Activated CD8-positive, alpha-beta T cell treated with anti-CD3 and anti-CD28 coated beads, Interleukin-2, amount 10 ng/mL, durations not matched to agents 7 days and 5 days (primary cell): ENCODE measurements at places on chromosomes 13 and 19. TPM values are rescaled to one million over a fixed set of nuclear protein-coding genes. Genes with fewer than 3 reads are reported as not detected.

- H3K4me1 ChIP-seq = no peaks in the 10 kb centered on the region
- peaks cover 19% of the 10 kb centered on the region for H3K27me3 ChIP-seq
- H3K27ac ChIP-seq = no peak overlapping the region
- no peak for DNase-seq
- no peaks in the 10 kb centered on the region for H3K36me3 ChIP-seq
- H3K4me3 ChIP-seq = no peak overlapping the region
These were observed 88.5 kb upstream of the C1QTNF9B start for GRCh38 chr13:23985839-23986238.

- H3K27me3 ChIP-seq = peaks cover 7% of the 10 kb centered on the region
- DNase-seq = no peak
- H3K4me1 ChIP-seq = no peaks in the 10 kb centered on the region
- H3K27ac ChIP-seq = no peak overlapping the region
- no peak overlapping the region for H3K4me3 ChIP-seq
- H3K36me3 ChIP-seq = no peaks in the 10 kb centered on the region
These were observed 262.7 kb downstream of the DNAJC15 start for GRCh38 chr13:43285933-43286597.

- H3K36me3 ChIP-seq = no peaks in the 10 kb centered on the region
- no peak overlapping the region for H3K27ac ChIP-seq
- H3K27me3 ChIP-seq = peaks cover 48% of the 10 kb centered on the region
These were observed 1.3 kb upstream of the SHANK1 start for GRCh38 chr19:50720921-50721381.

Gene MRI1
- 47.8 TPM for total RNA-seq

Gene CALR
- total RNA-seq = 886 TPM

Gene ZNF222
- total RNA-seq = 2.6 TPM

- H3K4me1 ChIP-seq = peaks cover 45% of the 10 kb centered on the region
- DNase-seq = peak; percentile 32
- peak overlapping the region; percentile 91 for H3K27ac ChIP-seq
- H3K4me3 ChIP-seq = peak overlapping the region; percentile 95
These were observed 1.4 kb downstream of the FZR1 start for GRCh38 chr19:3507371-3508120.

Gene C19orf18
- 0.42 TPM for total RNA-seq

Gene ZNF560
- total RNA-seq = not detected
